ENCODE measurements at places on chromosomes 2 and 18. TPM values are rescaled to one million over a fixed set of nuclear protein-coding genes. Genes with fewer than 3 reads are reported as not detected.
A peak's percentile ranks its signal among the peaks of the same experiment; 100 is the strongest.

ERBB4 gene
- not detected for total RNA-seq

NEURL3 gene
- not detected for total RNA-seq

CYP27A1 gene
- 0.14 TPM for total RNA-seq

PSMA8 gene
- 1.3 TPM for total RNA-seq

DNA sequence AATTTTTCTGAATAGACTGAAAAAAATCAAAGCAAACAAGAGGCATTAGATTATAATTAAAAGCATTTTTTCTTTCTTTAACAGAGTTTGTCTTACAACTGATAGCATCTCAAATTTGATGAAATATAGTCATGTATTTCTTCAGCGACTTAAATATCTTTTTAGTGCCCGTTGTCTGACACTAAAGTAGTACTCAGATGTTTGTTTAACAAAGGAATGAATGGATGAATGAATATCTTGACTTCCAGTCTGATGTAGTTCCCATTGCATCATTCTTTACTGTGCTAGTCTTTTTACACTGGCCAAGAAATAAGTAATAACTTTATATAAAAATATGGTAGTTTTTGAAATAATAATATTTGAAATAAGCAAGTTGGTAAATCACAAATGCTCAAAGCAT, 111.1 kb downstream of the TTC27 start:
- DNase-seq, result no peak

- DNase-seq, result no peak
Observed at GRCh38 chr2:85089585-85089984, 43.6 kb upstream of the TCF7L1 start.

DNA sequence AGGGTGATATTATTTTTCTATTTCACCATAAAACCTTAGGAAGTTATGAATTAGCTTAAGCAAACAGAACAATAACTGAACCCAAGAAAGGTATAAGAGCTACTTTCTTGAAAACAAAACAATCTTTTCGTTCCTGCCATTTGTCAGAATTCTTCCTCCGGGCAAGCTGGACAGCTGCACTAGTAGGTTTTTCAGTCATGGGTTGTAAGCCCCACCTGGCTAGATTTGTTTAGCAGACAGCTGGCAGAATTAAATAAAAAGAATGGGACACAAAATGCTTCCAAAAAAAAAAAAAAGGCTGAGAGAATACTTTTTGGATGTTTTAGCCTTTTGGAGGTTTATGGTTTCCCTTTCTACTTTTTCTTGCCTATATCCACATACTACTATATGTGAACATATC, 694.1 kb downstream of the ARHGAP15 start:
- DNase-seq, result no peak

GRCh38 chr18:2573408-2573807, 2.1 kb downstream of the NDC80 start:
- DNase-seq, result no peak

DNA sequence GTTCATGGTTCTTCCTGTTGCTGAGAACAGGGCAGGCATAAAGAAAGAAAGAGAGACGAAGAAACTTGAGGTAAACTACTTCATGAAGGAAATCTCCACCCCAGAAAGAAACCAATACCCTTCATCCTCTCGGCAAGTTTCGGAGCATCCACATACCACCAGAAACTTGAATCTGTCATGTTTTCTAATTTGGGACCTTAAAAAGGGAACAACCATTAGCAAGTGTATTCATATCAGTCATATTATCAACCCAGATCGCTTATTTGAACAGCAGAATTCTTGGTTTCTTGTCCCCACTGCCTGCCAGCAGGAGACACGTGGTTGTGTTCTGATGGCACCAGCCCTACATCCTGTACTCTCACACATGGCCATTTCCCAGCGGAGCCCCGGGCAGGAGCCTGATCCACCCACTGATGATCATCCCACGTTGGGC, 53.2 kb upstream of the FZD7 start:
- DNase-seq, result no peak

DNA sequence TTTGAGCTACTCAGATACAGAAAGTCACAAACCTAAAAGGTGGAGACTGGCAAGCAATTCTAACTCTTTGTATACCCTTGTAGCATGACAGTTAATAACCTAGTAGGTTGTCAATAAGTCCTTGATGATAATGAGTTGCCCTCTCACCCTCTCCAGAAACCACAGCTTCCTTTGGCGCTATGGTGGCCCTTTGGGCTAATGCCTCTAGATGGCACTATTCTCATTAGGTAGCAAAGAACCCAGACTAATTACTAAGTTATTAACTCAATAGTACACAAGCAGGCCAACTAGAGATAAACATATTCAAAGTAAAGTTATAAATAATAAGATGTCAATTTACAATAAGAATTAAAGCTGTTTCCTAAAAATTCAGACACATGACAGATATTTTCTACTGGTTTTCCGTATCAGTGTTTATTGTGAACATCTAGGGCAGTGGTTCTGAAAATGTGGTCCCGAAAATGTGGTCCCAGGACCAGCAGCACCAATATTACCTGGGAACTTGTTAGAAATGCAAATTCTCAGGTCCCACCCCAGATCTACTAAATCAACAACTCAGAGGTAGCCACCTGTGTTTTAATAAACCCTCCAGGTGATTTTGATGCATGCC, 41.1 kb downstream of the LDAH start:
- DNase-seq, result peak; percentile 7

DNA sequence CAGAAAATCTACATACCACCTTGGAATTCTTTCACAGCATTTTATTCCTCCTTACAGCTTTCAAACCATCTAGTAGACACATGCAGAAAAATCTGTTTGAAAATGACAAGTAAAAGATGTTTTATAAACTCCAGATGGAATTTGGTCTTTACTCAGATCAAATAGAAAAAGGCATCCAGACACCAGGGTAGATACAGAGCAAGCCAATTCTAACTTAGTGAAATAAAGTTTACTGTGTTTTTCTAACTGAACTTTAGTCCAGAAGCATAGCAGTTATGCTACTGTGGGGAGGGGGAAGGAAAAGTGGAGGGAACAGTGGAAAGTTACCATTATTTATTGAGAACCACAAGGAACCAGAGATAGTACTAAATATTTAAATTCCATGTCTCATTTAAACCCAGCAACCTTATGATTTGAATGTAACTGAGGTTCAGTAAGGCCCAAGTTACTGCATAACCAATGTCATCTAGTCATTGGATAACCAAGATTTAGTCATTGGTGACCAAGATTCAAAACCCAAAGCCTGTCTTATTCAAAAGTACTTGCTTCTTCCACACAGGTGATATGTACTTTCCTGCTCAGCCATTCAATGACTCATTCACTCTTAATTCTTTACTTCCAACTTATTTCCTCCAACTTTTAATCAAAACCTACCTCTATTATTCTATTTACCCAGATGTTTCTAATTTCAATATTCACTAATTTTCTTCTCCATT, 57.7 kb downstream of the RAD51AP2 start:
- no peak for DNase-seq

DNA sequence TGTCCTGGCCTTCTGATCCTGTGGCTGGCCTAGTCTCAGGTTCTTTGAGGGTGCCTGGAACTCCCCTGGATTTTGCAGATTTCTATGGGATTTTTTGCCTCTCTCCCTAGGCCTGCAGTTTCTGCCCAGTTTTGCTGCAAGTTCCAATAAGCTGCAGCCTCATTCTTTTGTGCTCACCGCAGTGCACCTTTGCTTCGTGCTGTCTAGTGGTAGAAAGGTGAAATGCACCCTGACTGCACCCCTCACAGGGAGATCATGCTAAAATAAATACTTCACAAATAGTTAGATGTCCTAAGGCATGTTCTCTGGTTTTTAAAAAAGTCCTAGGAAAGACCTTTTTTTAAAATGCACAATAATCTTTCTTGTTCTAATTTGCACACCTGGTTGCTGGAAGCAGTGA, 72.5 kb downstream of the GNAL start:
- DNase-seq, result no peak

GRCh38 chr2:219207134-219207883, 727 bp downstream of the ZFAND2B start:
- DNase-seq, result no peak

- no peak for DNase-seq
Observed at GRCh38 chr2:31967790-31968189, 43.0 kb downstream of the MEMO1 start.

DNA sequence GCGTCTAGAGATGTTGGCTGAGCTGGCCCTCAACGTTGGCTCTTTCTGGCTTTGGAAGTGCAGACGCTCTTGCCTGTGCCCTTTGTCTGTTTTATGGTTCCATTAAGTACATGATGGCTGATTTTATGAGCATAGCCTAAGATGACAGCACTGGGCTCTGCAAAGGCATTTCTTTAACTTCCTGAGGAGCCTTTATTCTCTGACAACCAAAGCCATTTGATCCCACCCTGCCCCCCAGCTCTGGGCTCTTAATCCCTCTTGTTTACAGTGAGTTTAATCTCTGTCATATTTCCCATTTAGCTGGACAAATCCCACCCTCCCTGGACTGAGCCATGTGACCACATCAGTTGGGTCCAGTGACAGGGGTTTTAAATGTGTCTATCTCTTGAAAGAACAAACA, 195.9 kb downstream of the ACKR3 start:
- no peak for DNase-seq

GRCh38 chr2:216838151-216838550, 21.7 kb downstream of the TNP1 start:
- DNase-seq, result no peak
